ENCODE measurements at places on chromosomes 4 and X.

GRCh38 chr4:141473952-141474351, 162.4 kb upstream of the IL15 start:
- no peak for DNase-seq

DNA sequence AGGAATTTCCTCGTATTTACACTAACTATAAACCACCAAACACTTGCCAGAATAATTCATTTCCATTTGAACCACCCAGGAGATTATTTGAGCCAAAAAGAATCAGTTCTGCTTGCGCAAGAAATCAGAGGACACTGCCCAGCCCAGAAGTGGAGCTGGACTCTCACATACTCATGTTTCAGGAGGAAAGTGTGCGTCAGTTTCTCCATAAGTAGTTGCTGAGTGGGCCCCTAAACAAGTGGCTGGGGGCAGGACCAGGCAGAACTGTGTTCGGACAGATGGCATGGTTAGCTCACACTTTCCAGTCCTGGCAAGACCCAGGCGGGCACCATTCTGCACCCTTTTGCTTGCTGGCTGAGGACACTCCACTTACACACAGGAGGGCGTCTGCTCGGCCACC, 38.8 kb downstream of the BTC start:
- no peak for DNase-seq

GRCh38 chrX:122389005-122389404, 795.1 kb upstream of the GRIA3 start:
- no peak for DNase-seq

GRCh38 chr4:43835869-43836268, 612.7 kb downstream of the KCTD8 start:
- DNase-seq = no peak

DNA sequence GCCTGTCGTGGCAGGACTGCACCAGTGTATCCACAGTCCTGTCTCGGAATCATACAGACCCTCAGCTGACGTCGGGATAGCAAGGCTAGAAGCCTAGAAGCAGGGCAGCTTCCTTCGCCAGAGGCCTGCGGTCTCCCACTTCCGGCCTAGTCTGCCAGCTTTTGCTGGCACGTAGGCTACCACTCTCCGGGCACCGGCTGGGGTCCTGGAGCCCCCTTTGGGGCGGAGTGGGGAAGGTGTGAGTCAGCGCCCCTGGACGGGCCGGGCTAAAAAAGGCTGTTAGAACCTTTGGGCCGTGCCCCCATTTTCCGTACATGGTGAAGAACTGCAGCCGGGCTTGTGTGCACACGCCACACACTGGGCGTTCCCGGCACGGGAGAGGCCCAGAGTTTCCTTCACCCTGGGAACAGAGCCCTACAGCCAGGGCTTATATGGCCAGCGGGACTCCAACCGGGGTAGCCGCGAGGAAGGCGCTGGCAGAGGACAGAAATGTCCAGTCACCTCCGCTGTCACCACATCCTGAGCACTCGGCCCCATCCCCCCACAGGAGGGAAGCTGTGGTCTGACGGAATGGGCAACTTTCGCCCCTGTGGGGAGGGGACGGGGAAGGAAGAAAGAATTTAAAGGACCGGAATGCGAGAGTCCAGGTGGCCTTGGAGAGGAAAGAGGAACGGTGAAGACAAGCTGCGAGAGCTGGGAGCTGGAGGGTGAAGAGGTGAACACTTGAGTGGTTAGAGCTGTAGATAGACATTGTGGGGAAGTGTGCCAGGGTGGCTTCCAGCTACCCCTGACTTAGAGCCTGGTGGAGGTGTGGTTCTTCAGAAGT, 4.6 kb downstream of the MAGIX start:
- peak; percentile 76 for DNase-seq

DNA sequence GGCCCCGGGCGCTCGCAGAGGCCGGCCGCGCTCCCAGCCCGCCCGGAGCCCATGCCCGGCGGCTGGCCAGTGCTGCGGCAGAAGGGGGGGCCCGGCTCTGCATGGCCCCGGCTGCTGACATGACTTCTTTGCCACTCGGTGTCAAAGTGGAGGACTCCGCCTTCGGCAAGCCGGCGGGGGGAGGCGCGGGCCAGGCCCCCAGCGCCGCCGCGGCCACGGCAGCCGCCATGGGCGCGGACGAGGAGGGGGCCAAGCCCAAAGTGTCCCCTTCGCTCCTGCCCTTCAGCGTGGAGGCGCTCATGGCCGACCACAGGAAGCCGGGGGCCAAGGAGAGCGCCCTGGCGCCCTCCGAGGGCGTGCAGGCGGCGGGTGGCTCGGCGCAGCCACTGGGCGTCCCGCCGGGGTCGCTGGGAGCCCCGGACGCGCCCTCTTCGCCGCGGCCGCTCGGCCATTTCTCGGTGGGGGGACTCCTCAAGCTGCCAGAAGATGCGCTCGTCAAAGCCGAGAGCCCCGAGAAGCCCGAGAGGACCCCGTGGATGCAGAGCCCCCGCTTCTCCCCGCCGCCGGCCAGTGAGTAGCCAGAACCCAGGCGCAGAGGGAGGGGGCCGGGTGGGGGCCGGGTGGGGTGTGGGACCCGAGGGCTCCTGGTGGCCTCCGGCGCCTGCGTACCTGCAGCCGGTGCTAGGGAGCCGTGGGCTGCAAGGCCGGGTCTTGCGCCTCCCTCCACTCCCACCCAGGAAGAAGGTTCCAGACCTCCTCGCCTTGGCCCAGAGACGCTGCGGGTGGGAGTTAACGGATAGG, 534 bp downstream of the MSX1 start:
- DNase-seq = no peak

DNA sequence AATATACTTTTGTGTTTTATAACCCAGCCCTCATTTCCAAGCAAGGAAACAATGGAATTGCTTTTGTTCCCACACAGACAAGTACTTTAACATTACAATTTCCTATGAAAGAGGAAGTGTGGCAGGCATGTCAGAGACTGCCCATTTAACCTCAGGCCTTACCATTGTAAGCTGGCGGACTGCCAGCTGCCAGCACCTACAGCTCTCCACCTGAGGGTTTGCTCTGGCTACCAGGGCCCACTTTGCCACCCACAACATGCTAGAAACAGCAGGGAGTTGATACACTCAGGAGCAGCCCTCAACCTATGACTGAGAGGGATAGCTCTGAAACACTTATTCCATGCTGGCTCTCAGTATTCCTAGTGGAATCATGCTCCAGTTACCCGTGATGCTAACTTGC, 152.3 kb upstream of the PRDX4 start:
- no peak for DNase-seq

DNA sequence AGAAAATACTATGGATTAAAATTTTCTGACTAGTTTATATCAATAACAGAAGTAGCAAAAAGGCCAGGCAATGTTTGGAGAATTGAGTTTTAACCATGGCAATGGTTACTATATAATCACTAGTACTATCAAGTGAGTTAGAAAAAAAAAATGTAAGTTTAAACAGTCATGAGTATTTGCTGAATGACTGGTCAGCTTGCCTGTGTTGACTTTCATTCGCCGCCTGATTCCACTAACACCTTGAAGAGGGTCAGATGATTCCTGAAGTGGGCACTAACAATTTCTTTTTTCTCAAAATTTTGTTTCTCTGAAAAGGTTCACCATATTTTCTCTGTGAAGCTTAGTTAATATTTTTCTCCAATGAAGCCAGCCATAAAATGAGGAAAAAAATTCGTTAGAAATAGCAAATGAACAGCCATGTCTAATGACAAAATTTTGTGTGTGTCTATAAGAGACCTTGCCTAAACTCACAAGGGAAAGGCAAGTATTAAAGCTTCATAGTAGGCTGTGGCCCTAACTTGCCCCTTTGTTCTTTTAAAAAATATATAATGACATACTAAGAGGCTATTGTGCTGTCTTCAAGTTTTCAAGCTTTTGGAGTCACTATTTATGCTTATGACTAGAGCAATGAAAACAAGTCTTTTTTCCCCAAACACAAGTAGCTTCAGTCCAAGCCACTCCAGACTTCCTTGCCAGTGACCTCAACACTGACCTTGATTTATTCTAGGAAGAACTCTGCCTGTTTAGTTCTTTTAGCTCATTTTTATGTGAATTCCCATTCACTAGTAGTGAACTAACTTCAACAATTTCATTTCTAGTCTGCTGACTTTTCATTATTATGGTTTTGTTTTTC, 18.4 kb upstream of the FHDC1 start:
- DNase-seq = no peak

GRCh38 chrX:103847174-103847870, 15.3 kb upstream of the RAB9B start:
- DNase-seq = no peak

DNA sequence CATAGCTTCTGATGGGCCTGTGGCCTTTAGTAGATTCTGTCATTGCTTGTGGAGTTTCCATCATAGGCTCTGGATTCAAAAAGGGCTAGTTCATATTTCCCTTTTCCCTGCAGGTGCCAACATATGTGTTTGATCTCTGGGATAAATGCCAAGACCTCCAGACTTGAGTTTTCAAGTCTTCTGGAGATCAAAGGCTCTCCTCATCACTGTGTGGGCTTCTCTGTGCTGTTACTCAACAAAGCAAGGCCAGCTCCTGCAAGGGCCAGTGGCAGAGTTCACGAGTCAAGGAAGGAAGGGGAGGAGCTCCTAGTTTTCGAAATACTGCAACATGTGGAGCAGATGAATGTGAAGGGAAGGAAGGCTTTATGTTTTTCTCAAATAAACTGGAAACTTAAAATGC, 62.7 kb upstream of the SCML1 start:
- DNase-seq = no peak

- no peak for DNase-seq
These were observed 651.6 kb upstream of the PITX2 start for GRCh38 chr4:111274486-111274885.

DNA sequence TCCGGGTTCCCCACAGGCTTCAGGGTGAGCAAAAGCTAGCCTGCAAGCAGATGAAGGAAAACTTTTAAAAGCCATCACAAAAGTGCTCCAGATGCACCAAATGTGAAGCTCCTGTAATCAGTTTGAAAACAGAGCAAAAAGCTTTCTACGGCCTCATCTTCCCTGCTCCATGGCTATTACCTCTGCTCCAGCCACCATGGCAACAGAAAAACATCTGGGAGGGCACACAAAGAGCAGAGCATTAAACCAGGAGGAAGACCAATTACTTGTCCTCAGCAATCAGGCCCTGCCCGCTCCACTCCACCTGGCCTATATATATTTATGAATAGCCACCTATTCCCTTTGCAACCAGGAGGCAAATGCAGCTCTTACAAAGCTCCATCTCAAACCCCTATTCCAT, 33.6 kb downstream of the TMEM154 start:
- DNase-seq = no peak

DNA sequence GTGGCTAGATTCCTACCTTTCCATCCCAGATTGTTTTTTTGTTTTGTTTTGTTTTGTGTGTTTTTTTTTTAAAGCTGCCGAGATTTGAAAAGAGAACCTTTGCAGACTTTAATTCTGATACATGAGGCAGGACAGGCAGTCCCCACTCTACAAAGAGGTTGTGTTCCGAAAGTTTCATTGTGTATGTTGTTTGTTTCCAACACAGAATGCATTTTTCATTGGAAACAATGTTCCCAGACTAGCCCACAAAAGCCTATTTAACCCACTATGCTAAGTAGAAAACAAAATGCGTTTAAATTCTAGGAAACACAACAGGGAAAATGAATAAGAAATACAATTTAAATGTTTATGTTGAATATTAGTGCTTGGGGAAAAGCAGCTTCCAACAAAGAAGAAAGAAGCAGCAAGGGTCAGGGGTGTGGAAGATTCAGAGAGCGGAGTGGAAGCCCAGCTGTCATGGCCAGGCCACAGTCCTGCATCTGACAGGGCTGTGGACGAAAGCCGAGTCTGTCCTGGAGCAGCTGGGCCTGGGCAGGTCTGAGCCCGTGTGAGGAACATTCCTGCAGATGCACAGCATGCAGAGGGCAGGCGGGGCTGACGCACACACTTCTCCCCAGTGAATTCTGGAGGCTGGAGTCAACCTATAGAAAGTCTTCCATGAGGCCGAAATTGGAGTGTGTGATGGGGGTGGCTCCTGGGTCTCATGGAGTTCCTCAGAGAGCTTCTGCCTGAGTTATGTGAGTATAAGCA, 12.4 kb upstream of the SETD7 start:
- DNase-seq = no peak

- DNase-seq = no peak
These were observed 92.3 kb downstream of the DIAPH2 start for GRCh38 chrX:96776966-96777365.

- DNase-seq = no peak
These were observed 36.6 kb downstream of the PITX2 start for GRCh38 chr4:110586131-110586850.

- no peak for DNase-seq
These were observed 4.8 kb upstream of the SYNPO2 start for GRCh38 chr4:118883861-118884260.

DNA sequence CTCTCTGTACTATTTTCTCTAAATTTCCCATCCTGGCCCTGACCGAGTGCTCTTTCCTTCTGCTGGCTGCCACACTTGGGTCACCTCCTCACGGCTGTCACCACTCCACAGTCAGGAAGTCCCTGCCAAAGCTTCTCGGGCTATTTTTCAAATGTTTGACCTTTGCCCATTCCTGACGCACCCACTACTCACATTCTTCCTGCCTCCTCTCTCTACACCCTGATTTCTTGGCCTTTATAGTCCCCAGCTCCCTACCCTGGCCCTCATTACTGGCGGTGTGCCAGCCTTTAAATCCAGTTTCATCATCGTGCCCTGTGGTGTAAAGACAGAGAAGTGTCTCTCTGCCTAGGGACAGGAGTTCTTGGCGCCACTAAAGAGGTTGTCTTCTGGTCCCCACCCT, 46.4 kb upstream of the GATB start:
- no peak for DNase-seq

DNA sequence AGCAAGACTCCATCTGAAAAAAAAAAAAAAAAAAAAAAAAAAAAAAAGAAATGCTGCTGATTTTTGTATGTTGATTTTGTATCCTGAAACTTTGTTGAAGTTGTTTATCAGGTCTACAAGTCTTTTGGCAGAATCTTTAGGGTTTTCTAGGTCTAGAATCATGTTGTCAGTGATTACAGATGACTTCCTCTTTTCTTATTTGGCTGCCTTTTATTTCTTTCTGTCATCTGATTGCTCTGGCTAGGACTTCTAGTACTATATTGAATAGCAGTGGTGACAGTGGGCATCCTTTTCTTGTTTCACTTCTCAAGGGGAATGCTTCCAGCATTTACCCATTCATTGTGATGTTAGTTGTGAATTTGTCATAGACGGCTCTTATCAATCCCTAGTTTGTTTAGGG, 334.4 kb downstream of the SPRY1 start:
- DNase-seq = no peak

GRCh38 chr4:40953283-40954087, 203.7 kb downstream of the NSUN7 start:
- DNase-seq = no peak

DNA sequence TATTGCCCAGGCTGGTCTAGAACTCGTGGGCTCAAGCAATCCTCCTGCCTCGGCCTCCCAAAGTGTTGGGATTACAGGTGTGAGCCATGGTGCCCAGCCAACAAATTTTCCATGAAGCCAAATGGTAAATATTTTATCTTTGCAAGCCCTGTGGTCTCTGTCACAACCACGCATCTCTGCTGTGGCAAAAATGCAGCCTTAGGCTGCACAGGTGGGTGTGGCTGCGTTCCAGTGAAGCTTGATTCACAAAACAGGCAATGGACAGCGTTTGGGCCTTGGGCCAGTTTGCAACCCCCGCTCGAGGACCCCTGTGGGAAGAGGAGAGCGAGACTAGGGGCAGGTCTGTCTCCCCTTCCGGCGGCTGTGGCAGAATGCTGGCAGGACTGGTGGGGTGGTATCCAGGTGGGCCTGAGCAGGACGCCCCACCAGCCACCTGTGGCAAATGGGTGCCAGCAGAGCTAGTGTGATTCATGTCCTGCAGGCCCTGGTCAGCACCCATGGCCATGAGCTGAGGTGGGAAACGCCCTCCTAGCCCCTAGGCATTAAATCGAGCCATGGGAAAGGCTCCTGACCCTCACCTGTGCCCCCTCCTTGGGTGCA, 19.7 kb downstream of the HTRA3 start:
- no peak for DNase-seq

Measured in CD4-positive, alpha-beta T cell treated with Interleukin-10 for 1 hour (primary cell).